ENCODE measurements at places on chromosomes 2 and 18.

GRCh38 chr2:50594233-50594632, 437.7 kb downstream of the NRXN1 start:
- DNase-seq, result no peak

DNA sequence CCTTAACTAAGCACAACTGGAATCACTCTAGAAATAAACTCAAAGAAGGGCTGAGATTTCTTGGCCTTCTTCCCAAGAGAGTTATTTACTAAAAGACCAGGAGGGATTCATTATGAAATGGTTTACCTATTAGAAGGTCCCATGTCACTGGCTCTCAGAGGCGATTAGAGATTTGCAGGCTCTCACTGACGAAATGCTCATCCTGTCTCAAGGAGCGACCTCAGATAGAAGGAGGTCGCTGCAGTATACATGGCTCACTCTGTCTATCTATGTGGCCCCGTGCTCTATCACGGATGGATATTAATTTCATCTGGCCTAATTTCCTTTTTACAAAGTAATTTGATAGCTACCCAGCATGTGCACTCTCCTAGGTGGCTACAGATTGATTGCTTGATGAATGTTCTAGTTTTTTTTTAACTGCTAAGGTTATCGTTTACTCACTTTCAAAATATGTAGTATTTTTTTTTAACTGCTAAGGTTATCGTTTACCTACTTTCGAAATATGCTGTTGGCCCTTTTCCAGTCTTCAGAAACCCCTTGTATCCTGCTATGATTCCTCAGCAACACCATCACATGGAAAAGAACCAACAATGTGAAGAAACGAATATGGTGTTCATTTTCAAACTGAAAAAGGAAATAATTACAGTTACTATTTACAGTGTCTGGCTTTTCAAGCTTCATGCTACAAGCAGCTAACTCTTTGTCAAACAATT, 9.1 kb downstream of the SMIM21 start:
- no peak for DNase-seq

DNA sequence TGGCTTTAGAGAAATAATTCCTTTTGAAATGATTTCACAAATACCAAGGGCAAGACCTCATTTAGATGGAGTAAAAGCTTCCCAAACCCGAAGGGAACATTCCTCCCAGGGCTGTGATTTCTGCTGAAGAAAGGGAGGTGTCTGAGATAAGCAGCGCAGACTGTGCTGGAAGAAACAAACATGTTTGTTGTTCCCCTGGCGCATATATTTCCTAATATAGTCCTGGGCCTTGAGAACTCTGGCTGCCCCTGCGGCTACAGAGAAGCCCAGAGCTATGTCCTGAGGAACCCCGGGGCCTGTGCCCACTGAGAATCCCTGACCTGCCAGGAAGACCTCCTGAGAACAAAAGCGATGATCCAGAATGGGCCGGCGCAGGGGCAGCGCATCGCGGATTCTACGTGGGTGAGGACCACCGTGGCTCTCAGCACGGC, 372.6 kb upstream of the NT5C1B start:
- DNase-seq, result no peak

GRCh38 chr2:209426432-209426831, 2.6 kb downstream of the MAP2 start:
- no peak for DNase-seq

DNA sequence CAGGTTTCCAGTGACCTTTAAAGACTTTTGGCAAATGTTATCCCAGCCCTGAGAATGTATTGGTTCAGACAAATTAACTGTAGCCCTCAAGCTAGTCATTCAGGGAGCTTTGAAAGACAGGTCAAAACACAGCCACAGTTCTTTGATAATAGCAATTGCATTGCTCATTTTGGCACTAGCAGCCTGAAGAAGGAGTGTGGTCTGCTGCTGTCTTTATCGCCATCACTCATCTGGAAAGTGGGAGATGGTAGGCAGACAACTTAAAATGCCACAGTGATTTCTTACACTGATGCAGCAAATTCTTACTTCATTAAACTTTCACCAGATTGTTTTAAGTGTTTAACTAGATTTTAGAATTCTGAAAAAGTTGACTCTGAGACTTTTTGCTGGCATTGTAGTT, 47.2 kb downstream of the DOK6 start:
- DNase-seq, result no peak

DNA sequence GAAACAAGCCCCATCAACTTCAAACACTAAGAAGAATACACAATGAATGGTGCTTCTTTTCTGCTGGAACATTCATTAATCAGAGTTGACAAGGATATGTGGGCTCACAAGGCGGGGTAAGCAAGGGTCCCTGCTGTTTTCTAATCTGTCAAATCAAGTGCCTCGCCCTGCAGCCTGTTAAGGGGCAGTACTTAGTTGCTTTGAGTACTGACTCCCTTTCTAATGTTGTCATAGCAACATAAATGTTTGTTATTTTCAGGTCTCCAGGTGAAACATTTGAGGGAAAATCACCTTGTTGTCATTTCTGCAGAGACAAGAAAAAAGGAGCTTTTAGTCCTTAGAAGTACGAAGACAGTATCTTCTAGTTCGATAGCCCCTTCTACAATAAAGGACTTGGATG, 284.7 kb upstream of the PKDCC start:
- DNase-seq, result no peak

DNA sequence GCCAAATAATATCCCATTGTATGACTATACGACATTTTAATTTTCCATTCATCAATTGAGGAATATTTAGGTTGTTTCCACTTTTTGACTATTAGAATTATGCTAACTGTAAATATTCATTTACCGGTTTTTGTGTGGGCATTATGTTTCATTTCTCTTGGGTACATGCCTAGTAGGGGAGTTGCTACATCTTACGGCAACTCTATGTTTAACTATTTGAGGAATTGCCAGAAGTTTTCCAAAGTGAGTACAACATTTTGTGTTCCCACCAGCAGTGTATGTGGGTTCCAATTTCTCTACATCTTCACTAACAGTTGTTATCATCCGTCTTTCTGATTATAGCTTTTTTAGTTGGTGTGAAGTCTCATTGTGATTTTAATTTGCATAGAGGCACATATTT, 1.6 kb upstream of the KDSR start:
- DNase-seq, result no peak

DNA sequence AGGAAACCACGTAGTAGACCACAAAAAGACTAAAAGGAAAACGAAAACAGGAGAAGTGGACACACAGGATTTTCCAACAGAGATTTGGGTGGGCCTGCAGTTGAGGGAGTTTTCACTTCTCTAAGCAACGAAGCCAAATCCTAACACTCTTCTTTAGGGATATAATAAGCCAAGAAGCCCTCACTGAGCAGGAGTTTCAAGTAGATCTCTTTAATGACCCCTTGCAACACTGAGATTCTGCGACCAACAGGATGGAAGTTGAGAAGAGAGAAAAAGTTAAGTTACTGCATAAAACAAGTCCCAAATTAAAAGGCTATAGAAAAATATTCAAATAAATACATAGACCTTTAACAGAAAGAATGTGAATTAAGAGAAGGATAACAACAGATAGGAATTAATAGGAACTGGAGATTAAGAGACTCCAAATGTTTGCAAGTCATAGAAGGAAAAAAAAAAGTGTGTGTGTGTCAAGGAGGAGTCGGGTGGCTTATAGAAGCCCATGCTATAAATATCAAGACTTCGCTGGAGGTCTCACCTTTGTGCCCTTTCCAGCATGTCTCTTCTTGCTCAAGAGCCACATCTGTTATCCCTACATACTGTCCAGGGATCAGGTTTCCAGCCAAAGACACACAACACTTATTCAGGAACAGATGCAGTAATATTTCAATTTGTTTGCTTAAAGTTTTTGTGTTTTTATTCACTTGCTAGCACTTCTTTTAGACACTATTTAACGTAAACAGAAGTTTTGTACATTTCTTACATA, 69.4 kb upstream of the ARHGAP28 start:
- no peak for DNase-seq

DNA sequence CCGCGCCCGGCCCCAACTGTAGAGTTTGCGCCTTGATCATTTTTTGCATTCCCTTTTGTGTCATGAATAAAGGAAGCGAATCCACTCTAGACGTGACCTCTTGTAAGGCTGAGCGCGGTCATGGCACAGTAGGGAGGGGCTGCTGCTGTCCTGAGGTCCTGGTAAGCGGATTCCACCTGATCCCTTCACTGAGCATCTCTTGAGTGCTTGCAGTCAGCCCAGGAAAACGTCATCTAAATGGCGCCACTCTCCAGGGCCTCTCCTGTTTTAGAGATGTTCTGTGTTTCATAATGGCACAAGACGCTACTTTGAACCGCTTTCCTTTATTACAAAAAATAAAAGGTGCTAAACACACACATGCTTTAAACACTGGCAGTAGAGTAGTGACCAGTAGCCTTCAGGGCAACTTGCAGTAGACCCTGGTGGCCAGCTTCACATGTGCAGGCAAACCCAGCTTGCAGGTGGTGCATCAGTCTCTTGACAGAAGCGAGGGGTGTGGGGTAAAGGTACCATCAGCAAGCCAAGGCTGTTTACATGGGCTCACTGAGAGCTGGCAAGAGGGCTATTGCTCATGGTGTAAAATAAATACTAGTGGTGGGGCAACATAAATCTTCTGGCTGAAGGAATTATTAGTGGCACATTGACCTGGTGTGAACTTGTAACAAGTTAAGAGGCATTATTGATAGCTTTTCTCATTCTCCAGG, 43.0 kb upstream of the ACKR3 start:
- DNase-seq, result no peak

Data from left renal pelvis (tissue), 4 donors.